ENCODE measurements at places on chromosomes 2 and 18. TPM values are rescaled to one million over a fixed set of nuclear protein-coding genes. Genes with fewer than 3 reads are reported as not detected.

- DNase-seq: no peak
These were observed 801.6 kb upstream of the GCFC2 start for GRCh38 chr2:76512201-76512820.

- no peak for DNase-seq
These were observed 157.2 kb downstream of the MIB1 start for GRCh38 chr18:21897811-21898210.

- no peak for DNase-seq
These were observed 40.4 kb downstream of the FTCDNL1 start for GRCh38 chr2:199810422-199811171.

DNA sequence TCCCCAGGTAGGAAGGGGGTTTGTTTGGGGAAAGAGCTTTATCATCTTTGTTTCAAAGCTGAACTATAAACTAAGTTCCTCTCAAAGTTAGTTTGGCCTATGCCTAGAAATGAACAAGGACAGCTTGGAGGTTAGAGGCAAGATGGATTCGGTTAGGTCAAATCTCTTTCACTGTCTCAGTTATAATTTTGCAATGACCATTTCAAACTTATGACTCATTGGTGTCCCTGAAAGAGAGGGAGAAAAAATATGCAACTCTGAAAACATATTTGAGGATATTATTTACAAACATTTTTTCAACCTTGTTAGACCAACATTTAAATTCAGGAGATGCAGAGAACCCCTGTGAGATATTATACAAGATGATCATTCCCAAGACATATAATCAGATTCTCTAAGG lies 95.7 kb downstream of the EFEMP1 start:
- DNase-seq: no peak

- DNase-seq: no peak
These were observed 40.5 kb downstream of the RDH14 start for GRCh38 chr2:18519914-18520450.

GRCh38 chr2:79832511-79833234 lies 319.8 kb downstream of the CTNNA2 start:
- no peak for DNase-seq

- no peak for DNase-seq
These were observed 42.1 kb downstream of the BOD1L2 start for GRCh38 chr18:57188851-57189557.

GRCh38 chr2:176079831-176080539 lies 3.8 kb downstream of the EVX2 start:
- no peak for DNase-seq

DNA sequence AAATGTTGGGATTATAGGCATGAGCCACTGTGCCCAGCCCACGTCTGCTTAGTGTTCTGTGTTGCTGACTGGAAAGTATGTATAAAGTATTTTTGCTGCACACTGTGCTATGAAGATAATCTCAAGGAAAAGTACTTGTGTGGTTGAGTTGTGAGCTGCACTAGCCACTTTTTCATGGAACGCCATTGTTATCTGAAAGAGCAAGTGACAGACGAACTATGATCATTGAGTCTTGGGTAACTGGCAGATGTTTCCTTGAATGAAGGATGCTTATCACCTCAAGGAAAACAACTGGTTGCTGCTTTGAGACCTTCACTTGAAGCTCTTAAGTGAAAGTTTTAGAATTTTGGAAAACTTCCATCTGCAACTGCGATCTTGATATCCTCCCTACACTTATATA lies 82.2 kb upstream of the KCTD1 start:
- DNase-seq: no peak

The IL36RN gene
- total RNA-seq: not detected

The SLC4A5 gene
- 6.2 TPM for total RNA-seq
